ENCODE measurements at places on chromosomes 2 and 18.

- no peak for DNase-seq
Observed at GRCh38 chr18:9175115-9175514, 38.5 kb downstream of the ANKRD12 start.

GRCh38 chr2:55887351-55887750 lies 36.2 kb downstream of the EFEMP1 start:
- DNase-seq: no peak

- DNase-seq: no peak
Observed at GRCh38 chr2:129768036-129768386, 211.5 kb upstream of the RAB6C start.

GRCh38 chr2:236236559-236237452 lies 27.4 kb downstream of the ASB18 start:
- DNase-seq: no peak

- no peak for DNase-seq
Observed at GRCh38 chr2:61811821-61812220, 42.0 kb downstream of the FAM161A start.

DNA sequence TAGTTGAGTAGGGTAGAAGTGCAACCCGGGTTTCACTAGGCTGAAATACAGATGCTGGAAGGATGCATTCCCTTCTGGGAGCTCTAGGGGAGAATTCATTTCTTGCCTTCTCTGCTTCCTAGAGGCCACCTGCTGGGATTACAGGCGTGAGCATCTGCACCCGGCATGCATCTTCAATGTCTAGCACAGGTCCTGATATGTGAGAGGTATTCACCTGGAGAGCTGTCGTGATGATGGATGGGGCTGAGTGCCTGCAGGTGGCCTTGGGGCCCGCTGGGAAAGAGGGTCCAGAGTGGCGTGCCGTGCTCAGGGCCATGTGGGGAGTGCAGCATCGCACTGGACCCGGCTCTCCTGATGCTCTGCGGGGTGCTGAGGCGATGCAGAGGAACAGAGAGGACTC lies 6.6 kb upstream of the NTSR2 start:
- DNase-seq: no peak

DNA sequence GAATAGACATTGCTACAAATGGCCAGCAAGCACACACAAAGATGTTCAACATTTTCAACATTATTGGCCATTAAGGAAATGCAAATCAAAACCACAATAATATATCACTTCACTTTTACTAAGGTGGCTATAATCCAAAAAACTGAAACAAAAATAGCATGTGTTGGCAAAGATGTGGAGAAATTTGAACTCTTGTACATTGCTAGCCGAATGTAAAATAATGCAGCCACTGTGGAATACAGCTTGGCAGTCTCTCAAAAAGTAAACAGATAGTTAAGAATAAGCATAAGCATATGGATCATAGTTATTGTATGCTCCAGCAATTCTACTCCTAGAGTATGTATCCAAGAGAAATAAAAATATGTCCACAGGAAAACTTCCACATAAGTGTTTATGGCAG lies 192.5 kb downstream of the EN1 start:
- DNase-seq: no peak

- DNase-seq: no peak
Observed at GRCh38 chr18:11980163-11980493, 1.2 kb upstream of the IMPA2 start.

DNA sequence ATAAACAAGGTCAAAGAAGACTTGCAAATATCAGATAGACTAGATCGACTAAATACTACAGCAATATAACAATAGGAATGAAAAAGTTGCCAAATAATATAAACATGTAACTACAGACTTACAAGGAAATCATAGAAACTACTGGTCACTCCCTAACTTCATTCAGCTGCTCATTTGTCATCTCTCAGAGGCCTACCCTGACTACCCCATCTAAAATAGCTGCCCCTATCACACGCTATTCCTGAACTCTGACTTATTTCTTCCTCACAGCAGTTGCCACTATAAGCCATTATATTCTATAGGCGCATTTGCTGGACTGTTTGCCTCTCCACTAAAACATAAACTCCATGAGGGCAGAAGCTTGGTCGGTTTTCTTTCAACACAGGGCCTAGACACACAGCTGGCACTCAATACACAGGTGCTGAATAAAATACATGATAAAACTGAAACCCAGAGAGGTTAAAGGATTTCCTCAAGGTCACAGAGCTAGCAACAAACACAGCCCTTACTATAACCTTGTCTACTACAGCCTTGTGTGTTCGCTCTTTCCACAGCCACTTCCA lies 1.8 kb downstream of the STRN start:
- peak; percentile 5 for DNase-seq

GRCh38 chr2:43332653-43333052 lies 106.2 kb upstream of the ZFP36L2 start:
- no peak for DNase-seq

DNA sequence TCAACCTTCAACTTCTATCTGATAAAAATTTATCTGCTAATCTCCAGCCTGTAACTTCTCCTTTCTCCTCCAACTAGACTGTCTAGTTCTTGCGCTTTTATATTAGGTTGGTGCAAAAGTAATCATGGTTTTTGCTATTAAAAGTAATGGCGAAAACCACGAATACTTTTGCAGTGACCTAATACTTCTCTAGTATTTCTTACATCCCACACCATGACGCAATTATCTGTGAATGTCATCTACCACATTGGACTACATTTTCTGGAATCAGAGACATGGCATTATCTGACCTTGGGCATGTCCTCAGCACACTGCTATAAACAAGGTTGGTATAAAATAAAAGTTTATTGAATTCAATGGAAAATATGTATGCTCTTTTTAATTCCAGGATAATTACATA lies 370.2 kb upstream of the LYPD1 start:
- no peak for DNase-seq

GRCh38 chr2:61911510-61911909 lies 6.0 kb downstream of the COMMD1 start:
- DNase-seq: no peak

GRCh38 chr2:205482399-205483081 lies 199.8 kb upstream of the NRP2 start:
- no peak for DNase-seq

DNA sequence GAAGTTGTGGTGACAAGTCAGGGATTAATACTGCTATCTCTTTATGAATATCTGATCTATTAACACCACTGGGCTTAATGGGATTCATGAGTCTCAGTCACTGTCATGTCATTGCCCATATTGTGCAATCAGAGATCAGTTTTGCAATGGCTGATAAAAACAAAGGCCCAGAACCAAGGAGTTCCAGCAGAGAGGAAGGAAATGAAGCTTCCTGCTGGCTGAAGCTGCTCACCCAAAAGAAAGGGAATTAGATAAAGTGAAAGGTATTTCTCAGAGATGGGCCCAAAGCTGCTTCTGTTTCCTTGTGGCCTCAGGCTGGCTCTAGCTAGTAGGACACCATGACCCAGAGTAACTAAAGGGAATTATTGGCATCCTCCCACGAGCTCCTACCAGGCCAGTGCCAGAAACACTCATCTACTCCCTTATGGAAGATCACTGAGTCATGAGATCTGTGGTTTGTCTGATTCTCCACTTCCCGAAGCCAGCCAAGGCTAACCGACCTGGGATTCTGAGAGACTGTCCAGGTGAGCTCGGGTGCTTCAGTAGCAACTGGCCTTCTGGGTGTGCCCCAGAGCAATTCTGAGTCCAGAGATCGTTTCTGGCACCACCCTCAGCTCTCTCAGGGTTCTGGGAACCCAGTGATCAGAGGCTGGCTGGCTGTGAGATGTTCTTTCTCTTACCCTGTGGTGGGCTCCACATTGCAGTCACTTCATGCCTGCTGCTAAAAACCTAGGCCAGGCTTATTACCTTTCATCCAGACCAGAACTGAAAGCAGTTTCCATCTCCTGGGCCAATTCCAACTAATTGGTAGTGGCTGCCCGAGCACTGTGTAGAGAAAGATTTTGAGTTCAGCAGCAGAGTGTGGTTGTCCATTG lies 129.5 kb upstream of the PELI1 start:
- peak; percentile 84 for DNase-seq

- no peak for DNase-seq
Observed at GRCh38 chr2:1717113-1717512, 27.2 kb downstream of the PXDN start.

DNA sequence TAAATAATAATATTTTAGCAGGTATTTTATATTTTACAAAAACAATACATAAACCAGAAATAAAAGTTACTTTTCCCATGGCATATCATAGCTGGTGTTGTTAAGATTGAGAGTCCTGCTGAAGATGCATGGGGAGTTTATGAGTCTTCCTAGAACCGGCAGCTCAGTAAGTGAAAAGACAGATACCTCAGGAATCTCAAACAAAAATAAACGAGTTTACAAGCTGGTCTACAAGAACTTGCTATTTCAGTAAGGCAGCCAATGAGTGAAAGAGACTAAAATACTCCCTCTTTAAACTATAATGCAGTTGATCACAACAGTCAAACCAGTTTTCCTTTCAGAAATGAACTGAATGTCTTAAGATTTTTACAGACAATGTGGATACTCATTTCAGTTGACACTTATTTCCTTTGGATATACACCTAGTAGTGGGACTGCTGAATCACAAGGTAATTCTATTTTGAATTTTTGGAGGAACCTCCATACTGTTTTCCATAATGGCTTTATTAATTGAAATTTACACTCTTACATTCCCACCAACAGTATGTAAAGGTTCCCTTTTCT lies 8.9 kb downstream of the GAREM1 start:
- DNase-seq: peak; percentile 28

- no peak for DNase-seq
Observed at GRCh38 chr2:71846669-71847291, 300.9 kb downstream of the CYP26B1 start.

DNA sequence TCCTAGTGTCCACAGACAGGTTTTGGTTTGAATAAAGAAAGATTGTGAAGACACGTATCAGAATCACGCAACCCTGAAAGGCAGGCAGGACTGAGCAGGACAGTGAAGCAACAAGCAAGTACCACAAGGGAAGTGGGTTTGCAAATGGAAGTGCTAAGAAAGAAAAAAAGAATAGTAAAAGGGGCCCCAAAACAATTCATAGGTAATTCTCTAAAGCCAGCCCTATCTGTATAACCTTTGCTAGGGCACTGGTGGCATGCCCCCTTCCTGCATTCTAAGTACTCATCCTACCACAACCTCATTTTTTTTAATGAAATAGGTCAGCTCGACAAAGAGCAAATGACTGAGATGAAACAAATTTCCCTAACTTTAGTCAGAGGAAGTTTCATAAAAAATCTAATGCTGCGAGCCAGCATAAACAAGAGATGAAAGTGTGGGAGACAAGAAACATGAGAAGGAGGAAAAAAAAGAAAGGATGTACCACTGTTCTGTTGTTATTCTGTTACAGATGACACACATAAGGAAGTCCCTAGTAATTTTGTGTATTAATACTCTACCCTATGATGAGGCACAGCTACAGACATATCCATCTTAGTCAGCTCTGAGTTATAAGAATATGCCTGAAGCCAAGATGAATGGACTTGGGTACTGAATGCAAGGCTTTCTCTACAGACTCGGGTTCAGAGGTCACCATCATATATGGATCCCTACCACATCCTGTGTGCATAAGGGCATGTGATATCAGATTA lies 32.2 kb downstream of the IKZF2 start:
- DNase-seq: no peak

DNA sequence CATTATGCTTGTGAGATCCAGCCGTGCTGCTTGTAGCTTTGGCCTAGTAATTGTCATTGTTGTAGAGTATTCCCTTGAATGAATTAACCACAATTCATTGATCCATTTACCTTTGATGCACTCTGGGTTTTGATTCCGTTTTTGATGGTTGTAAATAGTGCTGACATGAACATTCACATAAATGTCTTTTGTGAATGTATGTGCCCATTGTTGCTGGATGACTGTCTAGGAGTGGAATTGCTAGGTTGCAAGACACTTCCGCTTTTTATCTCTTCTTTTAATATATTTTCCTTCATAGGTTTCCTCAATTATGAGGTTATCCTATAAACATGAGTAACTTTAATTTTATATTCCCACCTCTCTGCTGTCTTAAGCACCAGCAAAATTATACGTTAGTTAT lies 104.8 kb upstream of the CCDC68 start:
- DNase-seq: no peak

DNA sequence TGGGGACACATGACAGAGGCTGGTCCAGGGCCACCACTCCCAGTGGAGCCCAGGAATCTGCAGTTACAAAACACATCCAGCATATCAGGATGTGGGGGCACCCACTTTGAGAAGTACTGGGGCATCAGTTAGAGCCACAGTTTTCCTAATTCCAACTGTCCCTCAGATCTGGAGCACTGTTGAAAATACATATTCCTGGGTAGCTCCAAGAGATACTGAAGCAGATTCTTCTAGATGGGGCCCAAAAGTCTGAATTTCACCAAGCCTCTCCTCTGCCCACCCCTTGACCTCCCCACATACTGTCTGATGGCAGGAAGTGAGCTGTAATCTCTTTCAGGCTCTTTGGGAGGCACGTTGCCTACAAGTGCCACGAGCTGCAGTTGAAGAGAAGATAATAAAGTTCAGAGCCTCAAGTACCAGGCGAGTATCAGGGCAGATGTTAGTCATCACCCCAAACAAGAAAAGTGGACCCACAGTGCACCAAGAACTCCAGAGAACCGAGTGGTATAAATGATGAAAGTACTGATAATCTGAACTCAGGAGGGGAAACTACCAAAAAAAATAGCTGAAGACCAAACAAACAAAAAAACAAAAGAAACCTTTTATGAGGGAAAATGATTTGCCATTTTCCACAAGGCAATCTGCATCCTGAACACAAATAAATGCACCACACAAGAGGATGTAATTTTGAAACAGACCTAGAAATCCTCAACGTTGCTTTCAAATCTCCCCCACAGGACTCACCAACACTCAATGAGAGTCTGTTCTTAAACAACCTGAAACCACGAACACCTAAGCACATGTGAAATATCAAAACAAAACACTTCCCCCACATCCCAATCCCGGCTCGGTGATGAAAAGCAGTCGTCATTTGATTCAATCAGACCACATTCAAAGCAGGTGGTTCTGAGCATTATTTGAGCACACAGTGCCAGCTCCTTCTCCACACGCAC lies 98.7 kb downstream of the TCF4 start:
- DNase-seq: peak; percentile 39

- DNase-seq: peak; percentile 73
Observed at GRCh38 chr2:219571311-219572236, at the start of gene OBSL1. Gene OBSL1, minus strand, starts transcription at chr2:219571539. Its CDS starts 307 bp downstream, at chr2:219571232.

GRCh38 chr18:58761970-58762780 lies 90.9 kb downstream of the MALT1 start:
- no peak for DNase-seq

GRCh38 chr2:101988541-101988940 lies 3.2 kb upstream of the IL1R2 start:
- no peak for DNase-seq

DNA sequence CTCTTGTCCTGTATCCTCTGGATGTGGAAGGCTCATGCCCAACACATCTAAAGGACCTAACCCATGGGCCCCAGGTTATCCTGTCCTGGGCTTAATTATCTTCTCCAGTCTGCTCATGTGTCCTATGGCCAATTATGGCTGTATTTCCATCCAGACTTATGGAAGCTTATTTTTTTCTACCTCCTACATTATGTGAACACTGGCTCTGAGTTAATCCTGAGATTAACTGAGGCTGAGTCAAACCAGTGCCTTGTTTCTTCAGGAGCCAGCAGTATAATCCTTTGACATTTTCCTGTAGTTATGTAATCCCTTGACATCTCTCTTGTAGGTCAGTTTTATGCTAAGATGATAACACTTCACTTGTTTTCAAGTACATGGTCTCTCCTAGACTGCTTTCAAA lies 213.6 kb downstream of the PMAIP1 start:
- peak; percentile 19 for DNase-seq
